ENCODE measurements at places on chromosomes 5 and 9.
A peak's percentile ranks its signal among the peaks of the same experiment; 100 is the strongest.

GRCh38 chr5:6302684-6303083 is 75.7 kb downstream of the MED10 start:
- DNase-seq, result no peak
- H3K4me1 ChIP-seq, result no peaks in the 10 kb centered on the region
- no peaks in the 10 kb centered on the region for H3K27me3 ChIP-seq

GRCh38 chr9:109311731-109312130 is 9.1 kb downstream of the EPB41L4B start:
- no peak overlapping the region for H3K4me3 ChIP-seq
- peaks cover 4% of the 10 kb centered on the region for H3K4me1 ChIP-seq
- H3K36me3 ChIP-seq, result no peaks in the 10 kb centered on the region
- peaks cover 62% of the 10 kb centered on the region for H3K27me3 ChIP-seq

GRCh38 chr9:123493627-123494026 is 137.6 kb downstream of the CRB2 start:
- DNase-seq, result no peak
- H3K4me3 ChIP-seq, result no peak overlapping the region
- no peaks in the 10 kb centered on the region for H3K4me1 ChIP-seq
- H3K27ac ChIP-seq, result no peak overlapping the region

DNA sequence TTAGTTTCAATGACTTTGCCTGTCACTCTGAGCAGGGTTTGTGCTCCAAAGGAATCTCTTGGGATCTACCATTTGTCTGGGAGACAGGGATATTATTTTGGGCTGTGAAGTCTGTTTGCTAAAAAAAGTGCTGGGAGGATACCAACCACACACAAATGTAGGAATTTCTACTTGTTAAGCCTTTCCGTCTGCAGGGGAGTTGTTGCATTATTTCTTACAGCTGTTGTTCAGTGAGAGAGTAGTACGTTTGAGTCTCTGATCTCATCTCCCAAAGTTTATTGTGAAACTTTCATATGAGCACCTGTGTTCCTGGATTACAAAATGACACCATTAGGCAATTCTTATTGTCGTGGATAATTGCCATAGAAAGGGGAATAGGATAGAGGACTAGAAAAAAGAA is 78.3 kb upstream of the SEMA6A start:
- no peaks in the 10 kb centered on the region for H3K4me1 ChIP-seq
- H3K36me3 ChIP-seq, result no peaks in the 10 kb centered on the region
- DNase-seq, result no peak
- H3K4me3 ChIP-seq, result no peak overlapping the region
- no peak overlapping the region for H3K27ac ChIP-seq
- H3K27me3 ChIP-seq, result peaks cover 5% of the 10 kb centered on the region

DNA sequence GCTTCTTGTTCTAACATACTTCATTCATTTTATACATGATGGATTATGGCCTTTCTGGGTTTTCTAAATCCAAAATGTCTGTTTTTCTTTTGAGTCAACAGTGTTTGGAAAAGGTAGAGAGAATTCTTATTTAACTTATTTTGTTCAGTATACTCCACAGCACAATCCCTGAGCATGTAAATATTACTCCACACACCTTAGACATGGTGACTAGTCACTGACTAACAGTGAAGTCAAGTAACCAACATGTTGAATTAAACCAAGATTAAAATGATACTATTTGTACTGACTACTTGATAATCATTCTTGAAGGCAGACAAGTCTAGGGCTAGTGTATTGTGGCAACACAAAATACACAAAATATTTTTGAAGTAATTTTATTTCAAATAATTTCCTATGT is 55.0 kb downstream of the HAPLN1 start:
- H3K36me3 ChIP-seq, result no peaks in the 10 kb centered on the region
- no peaks in the 10 kb centered on the region for H3K27me3 ChIP-seq
- DNase-seq, result no peak
- no peak overlapping the region for H3K4me3 ChIP-seq

- H3K4me1 ChIP-seq, result peaks cover 15% of the 10 kb centered on the region
- no peak overlapping the region for H3K4me3 ChIP-seq
- H3K27ac ChIP-seq, result no peak overlapping the region
Observed at GRCh38 chr9:38001430-38001829, 67.6 kb downstream of the SHB start.

- no peaks in the 10 kb centered on the region for H3K4me1 ChIP-seq
- no peak overlapping the region for H3K27ac ChIP-seq
- peak; percentile 68 for DNase-seq
- H3K4me3 ChIP-seq, result no peak overlapping the region
Observed at GRCh38 chr9:121399883-121400607, 30.0 kb upstream of the STOM start.

DNA sequence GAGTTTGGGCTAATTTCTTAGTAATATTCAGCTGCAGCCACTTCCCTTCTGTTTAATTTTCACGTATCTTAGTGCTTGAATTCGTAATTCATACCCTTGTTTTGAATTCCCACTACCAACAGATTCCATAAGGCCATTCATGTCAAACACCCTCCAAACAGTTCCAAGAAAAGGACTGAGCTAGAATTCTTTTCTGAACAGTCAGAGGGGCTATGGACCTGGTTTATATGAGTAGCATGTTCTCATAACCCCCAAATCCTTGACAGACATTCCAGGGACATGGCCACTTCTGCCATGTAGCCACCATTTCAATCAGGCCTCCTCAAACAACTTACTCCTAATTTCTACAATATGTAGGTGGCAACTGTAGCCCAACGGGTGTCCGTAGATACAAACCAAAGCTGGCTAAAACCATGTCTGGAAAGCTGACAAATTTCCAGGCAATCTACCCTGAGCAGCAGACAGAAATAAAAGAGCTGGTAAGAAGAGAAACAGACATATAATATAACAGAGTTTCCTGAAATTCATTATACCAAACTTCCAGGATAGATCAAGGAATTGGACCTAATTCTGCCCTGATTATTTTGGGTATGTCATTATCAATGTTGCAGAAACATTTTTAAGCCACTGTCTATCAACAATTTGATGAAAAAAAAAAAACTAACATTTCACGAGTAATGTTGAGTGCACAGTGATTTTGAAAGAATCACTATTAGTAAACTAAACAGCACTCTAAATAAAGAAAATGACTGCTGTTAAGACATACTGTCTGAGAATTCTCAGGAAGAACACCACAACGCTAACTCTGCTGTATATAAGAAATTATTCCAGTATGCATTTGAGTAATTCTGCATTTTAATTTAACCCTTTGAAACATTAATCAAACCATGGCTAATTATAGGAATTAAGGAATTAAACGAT is 40.7 kb downstream of the EBF1 start:
- H3K36me3 ChIP-seq, result no peaks in the 10 kb centered on the region
- H3K4me3 ChIP-seq, result no peak overlapping the region
- H3K27ac ChIP-seq, result no peak overlapping the region

- DNase-seq, result no peak
- H3K36me3 ChIP-seq, result no peaks in the 10 kb centered on the region
- H3K4me3 ChIP-seq, result no peak overlapping the region
- H3K27ac ChIP-seq, result no peak overlapping the region
Observed at GRCh38 chr9:127308652-127309434, 44.3 kb downstream of the GARNL3 start.

GRCh38 chr9:30235564-30235963 is 2148.9 kb upstream of the ACO1 start:
- no peaks in the 10 kb centered on the region for H3K27me3 ChIP-seq
- H3K36me3 ChIP-seq, result no peaks in the 10 kb centered on the region
- no peak overlapping the region for H3K4me3 ChIP-seq
- H3K27ac ChIP-seq, result no peak overlapping the region

DNA sequence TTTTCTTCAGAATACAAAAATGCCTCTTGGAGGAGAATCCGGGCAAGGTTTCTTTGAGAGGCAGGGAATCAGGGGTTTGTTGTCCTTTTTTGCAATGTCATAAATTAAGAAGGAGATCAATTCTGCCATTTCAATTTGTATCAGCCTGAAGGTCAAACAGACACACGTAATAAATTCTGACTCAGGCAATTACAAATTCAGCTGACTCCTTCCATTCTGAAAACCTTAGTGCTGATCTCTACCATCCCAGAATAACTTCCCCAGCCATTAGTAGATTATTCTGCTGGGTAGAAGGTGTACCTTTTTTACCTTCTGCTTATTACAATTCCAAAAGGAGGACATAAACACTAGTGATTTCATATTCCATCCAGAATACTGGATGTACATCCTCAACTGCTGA is 516.6 kb downstream of the AGTPBP1 start:
- H3K27ac ChIP-seq, result no peak overlapping the region
- H3K27me3 ChIP-seq, result no peaks in the 10 kb centered on the region
- no peaks in the 10 kb centered on the region for H3K4me1 ChIP-seq
- no peak overlapping the region for H3K4me3 ChIP-seq
- DNase-seq, result no peak
- H3K36me3 ChIP-seq, result no peaks in the 10 kb centered on the region

GRCh38 chr9:38432922-38433510 is 8.8 kb upstream of the IGFBPL1 start:
- no peaks in the 10 kb centered on the region for H3K4me1 ChIP-seq
- H3K36me3 ChIP-seq, result no peaks in the 10 kb centered on the region
- H3K27ac ChIP-seq, result no peak overlapping the region
- DNase-seq, result no peak
- peaks cover 4% of the 10 kb centered on the region for H3K27me3 ChIP-seq
- H3K4me3 ChIP-seq, result no peak overlapping the region

- no peaks in the 10 kb centered on the region for H3K27me3 ChIP-seq
- H3K27ac ChIP-seq, result no peak overlapping the region
- H3K4me1 ChIP-seq, result peaks cover 17% of the 10 kb centered on the region
- DNase-seq, result no peak
- no peak overlapping the region for H3K4me3 ChIP-seq
- no peaks in the 10 kb centered on the region for H3K36me3 ChIP-seq
Observed at GRCh38 chr5:177421062-177421798, 5.2 kb upstream of the GRK6 start.

- H3K4me3 ChIP-seq, result peak overlapping the region; percentile 50
- peaks cover 62% of the 10 kb centered on the region for H3K27me3 ChIP-seq
- no peaks in the 10 kb centered on the region for H3K36me3 ChIP-seq
- no peak for DNase-seq
- H3K4me1 ChIP-seq, result no peaks in the 10 kb centered on the region
- no peak overlapping the region for H3K27ac ChIP-seq
Observed at GRCh38 chr9:101486693-101487442, 46.8 kb upstream of the RNF20 start.

DNA sequence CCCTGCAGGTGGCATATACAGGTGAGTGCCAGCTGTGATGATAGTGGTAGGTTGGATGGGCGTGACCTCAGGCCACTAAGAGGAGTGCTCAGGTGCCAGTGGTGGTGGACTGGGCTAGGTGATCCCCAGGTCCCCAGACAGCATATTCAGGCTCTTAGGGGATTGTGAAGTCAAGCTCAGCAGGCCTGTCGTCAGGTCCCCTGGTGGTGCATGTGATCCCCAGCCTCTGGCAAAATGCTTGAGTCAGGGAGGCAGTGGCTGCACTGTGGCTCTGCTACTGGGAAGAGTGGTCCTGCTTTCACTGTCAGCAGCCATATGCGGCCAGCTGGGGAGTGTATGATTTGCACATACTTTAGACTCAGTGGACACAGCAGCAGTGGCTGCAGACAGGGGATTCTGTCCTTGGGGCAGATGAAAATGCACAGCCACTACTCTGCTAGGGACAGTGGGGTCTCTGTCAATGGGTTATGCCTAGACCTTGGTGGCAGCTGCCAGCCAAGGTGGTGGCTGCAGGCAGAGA is 31.6 kb upstream of the CTSL start:
- H3K4me3 ChIP-seq, result no peak overlapping the region
- peaks cover 30% of the 10 kb centered on the region for H3K27me3 ChIP-seq
- no peak overlapping the region for H3K27ac ChIP-seq
- no peaks in the 10 kb centered on the region for H3K36me3 ChIP-seq
- H3K4me1 ChIP-seq, result no peaks in the 10 kb centered on the region

Measured in activated CD4-positive, alpha-beta T cell treated with anti-CD3 and anti-CD28 coated beads, Interleukin-2, amount 10 ng/mL, durations not matched to agents 24 days and 14 days (primary cell).